ENCODE measurements at places on chromosomes 3 and 15.

DNA sequence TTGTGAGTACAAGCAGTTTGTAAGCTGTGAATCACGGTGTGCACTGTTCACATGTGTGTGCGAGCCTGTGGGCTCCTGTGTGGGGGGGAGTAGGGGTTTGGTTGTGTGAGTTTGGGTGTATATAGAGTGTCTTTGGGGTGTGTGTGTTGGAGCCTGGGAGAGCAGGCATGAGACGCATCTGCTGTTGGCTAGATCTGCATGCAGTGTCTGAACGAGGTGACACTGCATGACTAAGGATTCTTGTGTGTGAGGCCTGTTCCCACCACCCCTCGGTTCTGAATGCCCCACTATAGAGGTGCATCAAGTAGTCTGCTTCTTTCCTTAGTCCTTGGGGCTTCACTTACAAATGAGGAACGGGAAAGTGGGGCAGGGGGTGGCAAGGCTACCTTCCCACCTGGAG is 68.4 kb downstream of the MAGEF1 start:
- DNase-seq: no peak

DNA sequence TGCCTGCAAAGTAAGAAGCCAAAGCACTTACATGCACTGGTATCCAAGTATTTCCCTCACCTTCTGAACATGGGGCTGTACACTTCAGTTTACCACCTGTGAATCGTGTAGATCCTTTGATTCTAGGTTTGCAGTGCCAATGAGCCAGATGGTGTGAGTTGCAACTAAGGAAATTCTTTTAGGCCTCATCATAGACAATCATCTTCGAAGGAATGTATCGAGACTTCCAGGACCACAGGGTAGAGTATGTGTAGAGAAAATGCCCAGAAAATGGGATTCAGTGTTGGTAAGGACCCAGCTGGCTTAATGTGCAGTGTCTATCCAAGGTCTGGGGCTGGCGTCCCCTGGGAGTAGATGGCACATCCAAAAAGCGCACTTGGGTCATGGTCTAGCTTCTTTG is 323.2 kb upstream of the TPM1 start:
- no peak for DNase-seq

- no peak for DNase-seq
Observed at GRCh38 chr15:96595951-96596350, 265.5 kb downstream of the NR2F2 start.

GRCh38 chr15:48086576-48086975 is 34.2 kb upstream of the SLC24A5 start:
- no peak for DNase-seq

DNA sequence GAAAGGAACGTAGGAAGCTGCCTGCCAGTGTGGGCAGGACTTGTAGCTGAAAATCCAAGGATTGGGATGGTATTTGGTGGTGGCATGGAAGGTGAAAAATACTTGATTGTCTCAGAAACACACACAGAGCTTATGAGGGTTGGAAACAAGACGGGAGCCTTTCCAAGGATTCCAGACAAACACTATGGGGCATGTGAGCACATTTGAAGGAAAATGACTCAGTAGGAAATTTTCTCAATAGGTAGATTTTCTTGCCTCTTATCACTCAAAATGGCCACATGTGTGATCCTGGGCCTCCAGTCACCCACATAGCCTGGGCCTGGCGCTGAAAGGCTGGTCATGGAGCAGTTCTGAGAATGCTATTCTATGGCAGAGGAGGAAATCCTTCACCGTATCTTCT is 47.4 kb downstream of the CCNL1 start:
- DNase-seq: no peak
